ENCODE measurements at places on chromosomes 7 and 10.

DNA sequence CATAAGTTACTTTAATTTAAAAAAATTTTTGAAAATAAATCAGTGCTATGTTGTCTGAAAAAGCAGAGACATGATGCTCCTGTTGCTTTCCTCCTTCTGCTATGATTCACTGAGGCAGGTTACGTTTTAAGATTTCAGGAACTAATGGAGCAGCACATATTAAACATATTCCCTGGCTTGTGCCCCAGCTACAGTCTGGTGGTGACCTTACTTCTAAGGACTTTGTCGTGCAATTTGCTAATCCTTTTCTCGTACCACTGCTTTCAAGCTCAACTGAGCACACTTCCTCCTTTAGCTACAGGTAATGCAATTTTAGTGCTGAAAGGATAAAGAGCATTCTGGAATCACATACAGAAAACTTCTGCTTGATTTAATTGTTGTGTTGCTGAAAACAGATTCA lies 16.2 kb upstream of the PRR15 start:
- DNase-seq: no peak

DNA sequence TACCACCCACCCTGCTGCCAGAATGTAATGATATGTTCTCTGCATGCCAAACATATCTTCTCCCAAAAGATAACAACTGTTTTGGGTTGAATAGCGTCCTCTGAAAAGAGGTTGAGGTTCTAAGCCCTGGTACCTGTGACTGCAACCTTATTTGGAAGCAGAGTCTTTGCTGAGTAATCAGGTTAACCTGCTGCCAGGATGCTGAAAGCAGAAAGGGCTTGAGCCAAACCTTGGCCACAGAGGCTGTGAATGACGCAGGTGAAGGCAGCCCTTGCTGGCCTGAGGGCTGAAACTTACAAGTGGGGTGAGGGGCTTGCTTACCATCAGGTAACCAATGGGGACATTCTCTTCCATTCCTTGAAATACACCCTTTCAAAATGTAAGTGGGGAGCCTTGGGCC lies 151.8 kb upstream of the RHEB start:
- no peak for DNase-seq

DNA sequence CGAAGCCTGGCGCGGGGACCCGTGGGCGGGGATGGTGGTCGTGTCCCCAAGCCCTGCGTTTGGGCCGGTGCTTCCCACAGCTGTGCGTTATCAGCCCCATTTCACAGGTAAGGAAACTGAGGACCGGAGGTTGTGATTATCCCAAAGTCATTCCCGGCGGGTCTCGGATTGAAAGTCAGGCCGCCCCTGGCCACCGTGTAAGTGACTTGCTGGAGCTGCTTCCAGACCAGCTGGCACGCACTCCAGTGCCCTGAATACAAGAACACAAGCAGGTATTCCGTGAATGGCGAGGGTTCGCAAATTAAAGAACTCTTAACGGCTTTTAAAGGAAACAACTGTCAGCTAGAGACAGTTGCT lies 675 bp upstream of the ATE1 start:
- no peak for DNase-seq

DNA sequence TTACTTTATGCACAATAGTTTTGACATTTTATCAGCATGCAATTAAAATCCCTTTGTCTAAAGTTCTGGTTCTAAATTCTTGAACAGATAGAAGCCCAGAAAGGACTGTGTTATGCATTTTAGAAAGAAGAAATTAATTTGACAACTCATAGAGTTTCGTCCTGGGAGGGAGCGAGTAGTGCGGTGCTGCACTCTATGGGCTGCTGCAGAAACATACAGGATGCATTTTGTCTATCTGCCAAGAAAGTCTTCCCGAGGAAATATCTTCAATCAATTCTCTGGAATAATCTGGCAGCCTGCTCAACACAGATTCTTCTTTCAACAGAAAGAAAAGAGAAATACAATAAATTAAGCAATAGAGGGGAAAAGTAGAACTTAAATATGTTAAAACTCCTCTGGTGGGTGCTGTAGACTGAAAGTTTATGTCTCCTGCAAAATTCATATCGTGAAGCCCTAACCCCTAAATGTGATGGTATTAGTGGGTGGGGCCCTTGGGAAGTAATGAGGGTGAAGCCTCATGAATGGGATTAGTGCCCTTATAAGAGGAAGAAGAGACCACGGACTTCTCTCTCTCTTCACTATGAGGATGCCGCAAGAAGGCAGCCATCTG lies 39.0 kb upstream of the IFRD1 start:
- no peak for DNase-seq

DNA sequence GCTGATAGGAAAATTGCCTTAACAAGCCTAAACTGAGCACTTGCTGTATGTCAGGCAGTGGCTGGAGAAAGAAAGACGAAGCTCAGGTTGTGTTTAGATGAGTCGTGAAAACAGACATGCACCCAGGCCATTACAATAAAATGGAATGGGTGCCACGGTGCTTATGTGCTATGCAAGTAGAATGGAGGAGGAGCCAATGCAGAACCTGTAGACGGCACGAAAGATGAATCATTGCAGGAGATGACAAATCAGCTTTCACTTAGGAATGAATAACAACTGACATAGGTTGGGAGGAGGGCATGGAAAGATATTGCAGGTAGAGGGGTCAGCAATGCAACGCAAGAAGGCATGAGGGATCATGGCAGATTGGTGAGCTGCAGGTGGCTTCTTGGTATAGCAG lies 61.2 kb upstream of the ARHGAP21 start:
- DNase-seq: no peak

GRCh38 chr10:103960103-103960502 lies 6.8 kb upstream of the SLK start:
- DNase-seq: no peak

GRCh38 chr10:91219371-91220193 lies 881 bp upstream of the PCGF5 start:
- DNase-seq: no peak

DNA sequence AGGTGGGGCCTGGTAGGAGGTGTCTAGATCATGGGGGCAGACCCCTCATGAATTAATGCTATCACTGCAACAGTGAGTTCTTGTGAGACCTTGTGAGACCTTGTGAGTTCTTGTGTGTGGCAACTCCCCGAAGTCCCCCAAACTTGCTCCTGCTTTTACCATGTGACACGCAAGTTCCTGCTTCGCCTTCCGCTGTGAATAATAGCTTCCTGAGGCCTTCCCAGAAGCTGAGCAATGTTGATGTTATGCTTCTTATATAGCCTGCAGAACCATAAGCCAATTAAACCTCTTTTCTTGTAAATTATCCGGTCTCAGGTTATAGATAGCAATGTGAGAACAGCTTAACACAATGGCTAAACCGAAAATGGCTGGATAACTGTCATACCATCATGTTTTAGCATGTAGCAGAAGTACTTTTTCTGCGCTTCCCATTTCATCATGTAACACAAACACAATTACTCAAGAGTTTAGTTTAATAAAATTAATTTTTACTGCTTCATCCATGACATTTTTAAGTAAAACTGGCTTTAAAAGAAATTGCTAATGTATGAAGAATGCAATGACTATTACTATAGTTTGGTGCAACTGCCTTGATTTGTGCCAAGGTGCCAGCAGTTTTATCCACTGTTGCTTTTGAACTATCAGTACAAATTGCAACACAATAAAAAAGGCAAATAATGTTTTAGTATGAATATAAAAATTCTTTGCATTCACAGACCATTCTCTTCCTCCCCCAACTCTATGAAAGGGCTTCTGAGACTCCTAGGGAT lies 87.7 kb upstream of the TMEM168 start:
- no peak for DNase-seq

DNA sequence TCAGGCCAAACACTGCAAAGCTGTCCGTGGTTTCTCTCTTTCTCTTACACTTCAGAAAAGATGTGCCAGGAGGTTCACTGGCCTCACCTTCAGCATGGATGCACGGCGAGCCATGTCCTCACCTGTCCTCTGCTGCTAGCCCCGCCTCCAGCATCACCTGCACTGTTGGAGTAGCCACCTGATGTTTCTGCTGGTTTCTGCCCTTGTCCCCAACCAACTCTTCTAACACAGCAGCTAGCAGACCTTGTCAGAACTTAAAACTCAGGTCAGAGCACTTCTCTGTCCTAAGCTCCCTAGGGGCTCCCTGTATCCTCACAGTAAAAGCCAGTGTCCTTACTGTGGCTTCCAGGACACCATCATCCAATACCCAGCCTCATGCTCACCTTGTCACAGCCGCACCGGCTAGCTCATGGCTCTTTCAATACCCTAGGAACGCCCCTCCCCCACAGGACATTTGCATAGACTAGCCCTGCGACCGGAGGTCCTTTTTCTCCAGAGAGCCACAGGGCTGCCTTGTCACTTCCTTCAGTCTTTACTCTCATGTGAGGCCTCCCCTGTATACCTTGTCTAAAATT lies 15.2 kb downstream of the PALD1 start:
- DNase-seq: no peak

- no peak for DNase-seq
Measured at GRCh38 chr10:11489591-11489990, 121.9 kb downstream of the USP6NL start.

GRCh38 chr10:4557469-4557868 lies 268.5 kb upstream of the AKR1E2 start:
- DNase-seq: no peak

DNA sequence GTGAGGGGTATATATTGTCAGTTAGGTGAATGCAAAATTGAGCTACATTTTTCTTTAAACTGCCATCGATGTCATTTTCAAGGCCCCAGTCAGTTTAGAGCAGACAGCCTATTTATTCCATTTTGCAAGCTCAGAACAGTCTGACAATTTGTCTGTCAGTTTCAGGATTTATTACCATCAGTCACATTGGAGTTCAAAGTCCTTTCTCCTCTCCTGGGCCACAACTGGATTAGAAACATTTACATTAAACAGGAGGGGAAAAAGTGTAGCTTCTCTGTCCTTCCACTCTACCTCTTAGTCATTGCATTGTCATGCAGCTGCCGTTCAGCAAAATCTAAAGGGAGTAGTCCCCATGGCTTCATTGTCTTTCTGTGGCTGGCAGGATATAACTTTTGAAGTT lies 3.5 kb upstream of the GHITM start:
- DNase-seq: no peak

DNA sequence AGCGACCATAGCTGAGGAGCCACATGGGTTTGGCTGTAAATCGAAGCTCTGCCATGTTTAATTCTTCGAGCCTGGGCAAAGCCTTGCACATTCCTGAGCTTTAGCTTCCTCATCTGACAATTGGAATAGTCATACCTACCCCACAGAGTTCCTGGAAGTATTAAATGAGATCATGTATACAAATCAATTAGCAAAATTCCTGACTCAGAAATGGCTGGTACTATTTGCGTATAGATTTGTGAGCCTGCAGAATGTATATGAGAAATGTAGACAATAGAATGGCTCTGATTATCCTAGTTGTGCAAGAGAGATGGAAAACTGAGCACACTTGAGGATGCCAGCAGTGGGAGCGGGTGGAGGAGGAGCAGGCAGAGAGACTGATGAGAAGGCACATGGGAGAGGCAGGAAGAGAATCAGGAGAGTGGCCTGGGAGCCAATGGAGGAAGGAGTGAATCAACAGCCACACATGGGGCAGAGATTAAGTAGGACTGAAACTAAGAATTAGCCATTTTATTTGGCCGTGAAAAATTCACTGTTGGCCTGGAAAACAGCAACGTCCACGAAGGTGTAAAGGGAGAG lies 128.0 kb upstream of the C1GALT1 start:
- no peak for DNase-seq

DNA sequence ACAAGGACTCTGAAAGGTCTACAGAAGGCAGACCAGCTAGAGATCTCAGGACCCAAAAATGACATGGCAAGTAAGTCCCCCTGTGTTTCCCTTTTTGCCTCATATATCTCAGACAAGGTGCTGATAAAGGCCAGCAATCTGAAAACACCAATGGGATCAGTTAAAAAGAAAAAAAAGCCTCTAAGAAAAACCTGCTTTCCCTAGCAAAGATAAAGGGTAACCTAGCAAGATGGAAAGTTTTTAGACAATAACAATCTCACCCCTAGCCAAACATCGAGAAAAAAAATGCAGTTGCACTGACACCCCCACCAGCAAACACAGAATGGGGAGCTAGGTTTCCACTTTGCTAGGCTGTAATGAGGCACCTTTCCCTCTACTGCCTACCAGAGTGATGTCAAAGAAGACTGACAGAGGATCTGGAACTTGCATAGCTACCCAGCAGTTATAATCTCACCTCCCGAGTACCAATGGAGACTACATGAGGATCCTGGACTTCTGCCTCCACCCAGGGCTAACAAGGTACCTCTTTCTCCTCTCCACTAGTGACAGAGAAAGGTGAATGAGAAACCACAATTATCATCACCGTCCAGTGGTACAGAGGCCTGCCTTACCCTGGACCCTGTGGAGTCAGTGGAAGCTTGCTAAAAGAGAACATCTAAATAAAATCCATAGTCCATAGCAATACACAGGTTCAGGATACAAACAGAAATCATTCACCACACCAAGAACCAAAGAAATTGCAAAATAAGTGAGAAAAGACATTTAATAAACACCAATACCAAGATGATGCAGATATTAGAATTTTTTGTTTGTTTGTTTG lies 240.8 kb downstream of the ARHGAP12 start:
- DNase-seq: no peak

DNA sequence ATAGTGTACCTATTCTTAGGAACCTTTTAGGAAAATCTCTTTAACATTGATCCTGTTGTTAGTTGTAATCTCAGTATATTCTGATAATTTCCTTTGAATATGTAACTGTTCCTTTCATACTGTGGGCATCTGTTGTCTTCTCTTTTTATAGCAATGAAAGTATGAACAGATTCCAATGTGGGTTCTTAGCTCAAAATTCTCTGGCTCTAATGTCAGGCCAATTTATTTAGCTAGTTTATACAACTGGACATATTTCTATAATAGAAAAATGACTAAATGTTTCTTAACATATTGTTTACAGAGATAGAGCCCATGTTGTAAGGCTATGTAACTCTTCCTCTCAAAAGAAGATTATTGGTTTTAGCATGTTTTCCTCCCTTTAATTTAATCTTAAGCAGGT lies 363.2 kb downstream of the AUTS2 start:
- DNase-seq: no peak

- no peak for DNase-seq
Measured at GRCh38 chr10:64039198-64039597, 518.0 kb downstream of the REEP3 start.

- no peak for DNase-seq
Measured at GRCh38 chr7:17207220-17207619, 91.2 kb upstream of the AHR start.

DNA sequence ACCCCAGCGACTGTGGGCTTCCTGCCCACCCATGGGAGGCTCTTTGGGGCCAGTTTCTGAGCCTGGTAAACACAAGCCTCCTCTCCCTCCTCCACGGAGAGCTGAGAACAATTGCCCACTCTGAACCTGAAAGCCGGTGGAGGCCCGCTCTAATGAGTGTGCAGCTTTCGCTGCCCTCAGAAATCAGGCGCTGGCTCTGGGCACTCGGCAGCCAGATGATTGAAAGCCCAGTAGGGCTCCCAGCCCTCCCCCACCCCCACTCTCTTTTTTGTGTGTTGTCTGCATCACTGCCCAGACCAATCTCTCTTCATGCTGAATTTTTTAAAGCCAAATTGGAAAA lies 438.9 kb downstream of the RPS24 start:
- DNase-seq: no peak
